Esophagus squamous epithelium (tissue), 5 donors: ENCODE measurements at places on chromosomes 1 and 21.

- DNase-seq, result no peak
Measured at GRCh38 chr1:184870319-184870718, 104.0 kb downstream of the NIBAN1 start.

GRCh38 chr1:33180911-33181890, 642 bp downstream of the TRIM62 start:
- no peak for DNase-seq

DNA sequence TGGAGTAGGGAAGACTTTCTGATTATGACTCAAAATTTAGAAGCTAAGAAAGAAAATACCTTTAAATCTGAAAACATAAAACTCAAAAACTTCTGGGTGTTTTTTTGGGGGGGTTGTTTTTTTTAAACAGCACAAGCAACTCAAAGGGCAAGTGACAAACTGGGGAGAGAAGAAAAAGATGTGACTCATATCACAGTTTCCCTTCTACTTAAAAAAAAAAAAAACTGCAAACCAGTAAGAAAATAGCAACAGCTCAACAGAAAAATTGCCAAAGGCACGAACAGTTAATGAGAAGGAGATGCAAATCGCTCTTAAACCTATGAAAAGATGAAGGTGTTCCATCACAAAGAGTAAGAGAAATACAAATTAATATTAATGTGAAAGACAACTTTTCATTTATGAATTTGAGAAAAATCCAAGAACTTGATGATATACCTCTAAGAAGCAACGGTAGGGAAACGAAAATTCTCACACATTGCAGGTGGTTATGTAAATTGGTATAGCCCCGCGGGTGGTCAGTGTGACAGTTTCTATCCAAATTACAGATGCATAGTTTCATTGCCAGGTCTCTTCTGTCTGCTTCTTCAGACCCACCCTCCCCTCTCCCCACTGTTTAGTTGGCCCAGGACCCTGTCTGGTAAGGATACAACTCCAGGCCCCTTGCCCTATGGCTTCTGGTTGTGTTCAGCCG, 9.0 kb downstream of the IFNAR2 start:
- DNase-seq, result no peak

GRCh38 chr1:201582705-201583442, 43.9 kb downstream of the NAV1 start:
- no peak for DNase-seq

DNA sequence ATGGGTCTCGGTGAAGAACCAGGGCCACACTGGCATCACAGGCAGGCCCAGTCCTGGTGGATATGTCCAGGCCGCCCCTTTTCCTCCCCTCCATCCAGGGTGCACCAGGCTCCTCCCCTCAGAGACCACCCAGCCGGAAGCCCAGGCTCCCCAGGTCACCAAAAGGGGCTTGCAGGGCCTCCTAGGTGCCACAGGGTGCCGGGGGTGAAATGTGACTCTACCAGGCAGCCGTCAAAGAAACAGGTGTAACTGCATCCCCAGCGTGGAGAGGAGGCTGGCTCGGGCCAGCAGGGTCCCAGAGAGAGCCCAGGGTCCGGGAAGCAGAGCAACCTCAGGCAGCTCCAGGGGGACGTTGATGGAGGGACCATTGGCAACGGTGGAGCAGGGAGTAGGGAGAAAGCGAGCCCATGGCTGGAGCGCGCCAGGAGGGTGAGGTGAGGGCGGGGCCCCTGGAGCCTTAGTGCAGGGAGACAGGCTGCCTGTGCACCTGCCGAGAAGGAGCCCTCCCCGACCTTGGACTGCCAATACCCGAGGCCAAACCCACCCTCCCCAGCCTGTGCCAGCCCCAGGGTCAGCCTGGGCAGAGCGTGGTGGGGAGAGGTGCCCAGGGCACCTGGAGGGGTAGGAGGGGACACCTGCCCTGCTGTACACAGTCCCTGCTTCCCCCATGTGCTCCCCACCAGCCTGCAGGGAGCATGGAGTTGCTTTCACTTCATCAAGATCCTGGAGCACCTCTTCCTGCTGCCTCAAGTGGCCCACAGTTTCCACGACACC, 48.3 kb upstream of the POFUT2 start:
- DNase-seq, result no peak

- DNase-seq, result no peak
Measured at GRCh38 chr21:28776251-28776650, 216.4 kb downstream of the LTN1 start.

DNA sequence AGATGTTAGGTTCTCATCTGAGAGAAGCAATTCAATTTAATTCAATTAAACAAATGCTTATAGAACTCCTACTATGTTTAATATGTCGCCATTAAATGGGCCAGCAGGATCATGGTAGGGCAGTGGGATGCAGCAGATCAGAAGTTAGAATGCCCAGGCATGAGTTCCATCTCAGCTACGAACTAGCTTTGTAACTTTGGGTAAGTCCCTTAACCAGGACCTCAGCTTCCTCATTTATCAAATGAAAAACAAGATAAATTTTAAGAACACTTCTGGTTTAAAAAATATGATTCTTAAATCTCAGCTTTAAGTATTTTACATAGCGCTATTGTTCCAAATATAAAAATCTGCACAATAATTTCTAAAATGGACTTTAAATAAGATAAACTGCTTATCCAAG, 67.5 kb upstream of the GFI1 start:
- DNase-seq, result no peak

DNA sequence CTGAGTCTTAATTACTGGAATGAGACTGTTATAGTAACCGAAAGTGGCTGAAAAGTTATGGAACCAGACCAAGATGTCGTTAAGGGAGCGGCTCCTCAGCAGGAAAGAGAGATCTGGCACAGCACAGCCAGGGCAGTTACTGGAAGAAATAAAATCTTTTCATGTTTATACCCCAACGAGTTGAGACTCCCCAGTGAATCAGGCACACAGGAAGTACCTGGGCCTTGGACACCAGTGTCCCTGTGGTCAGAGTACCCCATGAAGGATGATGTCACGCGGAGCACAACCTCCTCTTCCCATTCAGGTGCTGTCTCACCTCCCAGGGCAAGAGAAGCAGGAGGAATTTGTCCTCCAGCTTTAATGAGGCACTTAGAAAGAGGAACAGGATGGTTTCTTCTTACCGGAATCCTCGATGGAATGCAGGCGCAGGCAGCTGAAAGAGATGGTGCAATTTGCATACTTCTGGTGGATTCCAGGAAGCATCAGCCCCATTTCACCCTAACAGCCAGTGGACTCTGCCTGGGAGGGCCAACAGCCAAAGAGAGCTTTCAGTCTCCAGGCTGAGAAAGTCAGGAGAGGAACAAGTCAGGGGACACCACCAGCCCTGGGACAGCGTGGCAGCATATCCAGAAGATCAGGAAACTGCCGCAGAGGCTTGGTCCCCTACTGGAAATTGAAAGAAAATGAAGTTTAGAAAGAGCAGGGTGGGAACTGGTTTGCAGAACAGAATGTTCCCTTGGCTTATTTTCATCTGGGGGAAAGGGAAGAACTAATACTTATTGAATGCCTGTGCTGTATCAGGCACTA, 35.9 kb upstream of the CTTNBP2NL start:
- no peak for DNase-seq

- DNase-seq, result no peak
Measured at GRCh38 chr1:2418791-2419320, 6.5 kb upstream of the PEX10 start.

DNA sequence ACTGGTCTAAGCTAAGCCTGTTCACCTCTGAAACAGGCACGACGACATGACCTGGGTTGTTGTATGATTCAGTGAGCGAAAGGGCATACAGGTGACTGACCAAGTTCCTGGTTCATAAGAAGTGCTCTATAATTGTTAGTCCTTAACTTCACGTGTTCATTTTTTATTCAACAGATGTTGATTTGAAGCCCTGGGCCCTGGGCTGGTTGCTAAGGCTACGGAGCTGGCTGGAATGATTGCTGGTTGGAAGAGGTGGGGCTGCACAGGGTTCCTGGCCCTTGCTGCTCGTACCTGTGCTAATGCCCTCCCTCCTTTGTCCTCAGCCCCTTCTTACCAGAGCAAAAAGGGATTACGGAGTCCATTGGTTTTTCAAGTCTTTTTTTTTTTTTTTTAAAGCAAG, 111.3 kb upstream of the CSF3R start:
- DNase-seq, result no peak

DNA sequence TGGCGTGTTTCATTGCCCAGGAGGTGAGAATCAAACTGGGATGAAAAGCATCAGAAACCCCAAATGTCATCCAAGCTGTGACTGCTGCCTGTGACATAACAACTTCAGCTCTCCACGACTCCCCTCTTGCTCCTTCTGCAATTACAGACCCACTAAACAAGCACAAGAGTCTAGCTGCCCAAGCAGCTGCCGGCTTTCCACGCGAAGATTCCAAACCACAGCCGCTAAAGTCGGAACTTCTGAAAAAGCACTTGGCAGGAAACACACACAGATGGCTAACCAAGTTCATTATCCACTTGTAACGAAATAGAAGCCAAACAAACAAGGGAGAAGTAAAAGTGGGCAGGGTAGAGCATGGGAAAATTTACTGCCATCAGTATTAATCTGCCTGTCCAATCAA, 198.1 kb downstream of the SLC35F3 start:
- no peak for DNase-seq

GRCh38 chr1:1370771-1371300, 4.2 kb downstream of the AURKAIP1 start:
- DNase-seq, result no peak

- no peak for DNase-seq
Measured at GRCh38 chr1:77954521-77954920, 24.4 kb downstream of the FUBP1 start.

GRCh38 chr1:41622402-41622801, 137.9 kb upstream of the EDN2 start:
- no peak for DNase-seq

DNA sequence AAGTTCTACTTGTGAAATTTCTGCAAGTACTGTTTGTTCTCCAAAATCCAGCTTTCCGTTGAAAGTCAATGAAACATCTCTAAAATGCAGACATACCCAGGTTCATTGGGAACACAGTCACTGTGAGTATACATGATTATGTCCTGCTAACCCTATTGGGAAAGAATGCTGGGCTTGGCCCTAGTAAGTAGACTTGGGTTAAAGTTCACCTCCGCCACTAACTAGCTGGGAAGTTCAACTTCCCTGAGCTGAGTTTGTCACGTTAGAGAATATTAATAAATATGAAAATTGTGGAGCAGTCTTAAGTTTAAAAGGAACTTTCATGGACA, 10.5 kb upstream of the PGD start:
- no peak for DNase-seq
